Germinal center (tissue), 1 donor: ENCODE measurements at places on chromosomes 6 and 20.
A peak's percentile ranks its signal among the peaks of the same experiment; 100 is the strongest.

DNA sequence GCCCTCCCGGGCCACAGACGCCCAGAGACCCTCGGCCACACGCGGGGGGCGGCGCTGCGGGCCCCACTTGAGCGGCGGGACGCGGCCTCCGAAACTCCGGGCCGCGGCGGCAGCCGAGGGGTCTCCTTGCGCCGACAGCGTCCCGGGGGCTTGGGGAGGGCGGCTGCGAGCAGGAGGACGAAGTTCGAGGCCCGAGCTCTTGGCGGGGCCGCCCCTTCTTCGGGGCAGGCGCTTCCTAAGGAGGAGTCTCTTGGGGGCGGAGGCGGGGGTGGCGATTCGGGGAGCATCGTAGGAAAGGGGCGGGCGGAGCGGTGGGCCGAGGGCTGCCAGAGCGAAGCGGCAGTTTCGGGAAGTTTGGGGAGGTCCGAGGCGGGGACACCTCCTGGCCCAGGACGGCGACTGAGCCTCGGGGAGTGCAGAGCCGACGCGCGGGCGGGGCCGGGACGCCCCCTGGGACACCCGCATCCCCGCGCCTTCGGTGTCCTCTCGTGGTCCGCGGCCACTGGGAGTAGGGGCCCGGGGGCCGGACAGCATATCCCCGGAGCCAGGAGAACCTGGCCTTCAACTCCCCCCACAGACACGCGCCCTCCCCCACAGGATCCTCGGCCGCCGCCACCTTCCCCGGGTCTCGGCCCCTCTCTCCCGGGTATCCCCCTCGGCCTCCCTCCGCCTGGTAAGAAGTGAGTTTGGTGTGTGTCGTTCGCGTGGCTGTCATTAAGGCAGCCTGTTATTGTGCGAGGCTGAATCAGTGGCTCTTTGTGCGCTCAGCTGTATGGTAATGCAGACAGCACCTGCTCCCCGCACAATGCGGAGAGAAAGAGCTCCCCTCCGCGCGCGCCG lies 613 bp upstream of the DLL1 start:
- no peak for DNase-seq

DNA sequence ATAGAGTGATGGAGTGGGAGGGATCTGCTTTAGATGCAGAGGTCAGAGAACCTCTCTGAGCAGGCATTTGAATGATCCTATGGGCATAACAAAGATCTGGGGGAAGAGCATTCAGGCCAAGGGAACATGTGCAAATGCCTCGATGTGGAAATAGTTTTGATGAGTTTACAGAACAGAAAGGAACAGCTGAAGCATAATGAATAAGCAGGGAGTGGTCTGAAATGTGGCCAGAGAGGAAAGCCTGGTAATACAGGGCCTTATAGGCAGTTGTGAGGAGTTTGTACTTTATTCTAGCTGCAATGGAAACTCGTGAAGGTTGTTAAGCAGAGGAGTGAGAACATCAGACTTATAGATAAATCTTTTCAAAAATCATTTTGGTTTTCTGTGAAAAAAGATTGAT lies 33.0 kb upstream of the ME1 start:
- no peak for DNase-seq

DNA sequence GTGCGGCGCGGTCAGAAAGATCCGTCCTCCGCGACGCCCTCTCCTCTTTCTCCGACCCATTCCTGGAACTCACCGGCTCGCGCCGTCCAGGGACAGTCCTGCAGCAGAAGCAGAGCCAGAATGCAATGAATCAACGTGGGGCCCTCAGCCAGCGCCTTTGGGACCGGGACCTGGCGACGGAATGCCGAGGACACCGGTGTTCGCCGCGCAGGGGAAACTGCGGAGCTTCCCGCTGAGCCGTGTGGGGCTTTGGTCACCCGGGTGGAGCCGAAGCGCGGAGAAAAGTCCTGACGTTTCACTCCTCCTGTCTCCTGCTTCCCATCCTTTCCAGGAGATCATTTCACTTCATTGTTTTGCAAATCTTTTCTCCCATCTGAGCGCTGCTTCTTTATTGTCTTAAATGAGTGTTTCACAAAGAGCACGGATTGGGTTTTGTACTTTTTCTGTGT lies 26.5 kb downstream of the ULBP1 start:
- DNase-seq: no peak

DNA sequence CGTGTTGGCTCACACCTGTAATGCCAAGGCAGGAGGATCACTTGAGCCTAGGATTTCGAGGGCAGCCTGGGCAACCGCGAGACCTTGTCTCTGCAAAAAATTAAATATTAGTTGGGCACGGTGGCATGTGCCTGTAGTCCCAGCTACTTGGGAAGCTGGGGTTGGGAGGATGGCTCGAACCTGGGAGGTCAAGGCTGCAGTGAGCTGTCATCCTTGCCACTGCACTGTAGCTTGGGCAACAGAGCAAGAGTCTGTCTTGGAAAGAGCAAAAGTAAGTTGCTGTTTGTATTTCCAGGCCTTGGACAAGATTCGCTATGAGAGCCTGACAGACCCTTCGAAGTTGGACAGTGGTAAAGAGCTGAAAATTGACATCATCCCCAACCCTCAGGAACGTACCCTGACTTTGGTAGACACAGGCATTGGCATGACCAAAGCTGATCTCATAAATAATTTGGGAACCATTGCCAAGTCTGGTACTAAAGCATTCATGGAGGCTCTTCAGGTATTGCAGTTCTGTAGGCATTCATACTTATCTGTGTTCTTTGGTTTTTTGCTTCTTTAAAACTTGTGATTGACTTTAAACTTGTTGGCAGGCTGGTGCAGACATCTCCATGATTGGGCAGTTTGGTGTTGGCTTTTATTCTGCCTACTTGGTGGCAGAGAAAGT lies 2.3 kb downstream of the HSP90AB1 start:
- no peak for DNase-seq

DNA sequence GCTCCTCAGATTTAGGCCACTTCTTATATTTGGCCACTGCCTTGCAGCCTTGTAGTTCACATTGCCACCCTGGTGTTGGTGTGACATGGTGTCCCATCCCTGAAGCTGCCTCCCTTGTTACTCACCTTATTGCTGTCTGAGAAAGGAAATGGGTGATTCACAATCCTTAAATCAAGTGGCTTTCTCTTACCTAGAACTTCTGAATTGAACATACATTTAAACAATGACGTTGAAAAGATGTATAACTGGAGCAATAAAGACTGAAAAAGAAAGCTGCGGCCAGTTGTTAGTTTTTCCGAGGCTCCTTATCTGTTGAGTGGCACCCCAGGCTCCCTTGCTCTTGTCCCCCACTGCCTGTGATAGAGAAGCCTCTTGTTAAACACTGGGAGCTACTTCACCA lies 28.8 kb upstream of the GNRH2 start:
- DNase-seq: no peak

DNA sequence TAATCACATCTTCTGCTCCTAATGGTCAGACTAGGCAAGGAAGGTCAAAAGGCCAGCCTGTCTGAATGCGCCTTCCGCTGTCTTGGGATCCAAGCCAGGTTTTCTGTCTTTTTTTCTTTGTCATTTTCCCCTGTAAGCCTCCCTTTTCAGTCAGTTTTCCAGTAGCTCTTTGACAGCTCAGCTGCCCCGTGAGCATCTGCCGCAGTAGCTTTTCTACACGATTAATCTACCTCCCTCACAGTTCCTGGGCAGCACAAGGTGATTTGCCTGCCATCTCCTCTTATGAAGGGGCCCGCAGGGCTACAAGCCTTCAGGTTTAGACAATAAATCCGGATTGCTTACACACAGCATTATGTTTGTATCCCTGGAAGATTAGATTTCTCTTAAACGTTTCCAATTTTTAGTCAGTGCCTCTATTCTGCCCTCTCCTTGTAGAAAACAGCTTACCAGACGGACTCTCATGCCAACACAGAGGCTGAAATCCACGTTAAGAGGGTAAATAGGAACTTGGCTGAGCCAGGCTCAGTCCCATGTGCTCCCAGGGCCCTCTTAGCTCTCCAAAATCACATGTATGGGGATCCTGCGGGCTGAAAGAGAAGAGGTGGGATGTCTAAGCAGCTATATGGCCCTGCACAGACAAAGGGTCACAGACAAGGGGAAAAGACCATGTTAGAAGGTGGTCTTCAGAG lies 77.2 kb downstream of the LY86 start:
- no peak for DNase-seq

DNA sequence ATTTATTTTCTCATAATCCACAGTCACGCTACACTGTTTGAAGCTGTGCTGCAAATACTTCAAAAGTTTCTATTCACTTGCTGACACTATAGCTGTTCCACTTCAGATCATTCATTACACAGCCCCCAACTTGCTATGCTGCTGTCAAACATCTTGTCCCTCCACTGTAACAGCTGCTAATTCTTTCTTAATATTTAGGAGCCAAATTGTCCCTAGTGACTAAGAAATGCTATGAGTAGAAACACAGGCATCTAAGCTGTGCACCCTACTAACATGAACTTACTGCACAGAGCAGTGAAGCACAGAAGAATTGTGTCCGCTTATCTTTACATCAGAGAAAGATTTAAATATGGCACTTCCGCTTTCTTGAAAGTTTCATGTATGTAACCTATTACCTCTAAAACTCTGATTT lies 91.3 kb downstream of the PDE10A start:
- DNase-seq: no peak

- DNase-seq: no peak
These were observed 4.3 kb downstream of the TNNC2 start for GRCh38 chr20:45822857-45823256.

GRCh38 chr6:144782634-144783033 lies 497.5 kb downstream of the UTRN start:
- DNase-seq: no peak

GRCh38 chr6:37492236-37492972 lies 7.3 kb downstream of the CCDC167 start:
- no peak for DNase-seq

DNA sequence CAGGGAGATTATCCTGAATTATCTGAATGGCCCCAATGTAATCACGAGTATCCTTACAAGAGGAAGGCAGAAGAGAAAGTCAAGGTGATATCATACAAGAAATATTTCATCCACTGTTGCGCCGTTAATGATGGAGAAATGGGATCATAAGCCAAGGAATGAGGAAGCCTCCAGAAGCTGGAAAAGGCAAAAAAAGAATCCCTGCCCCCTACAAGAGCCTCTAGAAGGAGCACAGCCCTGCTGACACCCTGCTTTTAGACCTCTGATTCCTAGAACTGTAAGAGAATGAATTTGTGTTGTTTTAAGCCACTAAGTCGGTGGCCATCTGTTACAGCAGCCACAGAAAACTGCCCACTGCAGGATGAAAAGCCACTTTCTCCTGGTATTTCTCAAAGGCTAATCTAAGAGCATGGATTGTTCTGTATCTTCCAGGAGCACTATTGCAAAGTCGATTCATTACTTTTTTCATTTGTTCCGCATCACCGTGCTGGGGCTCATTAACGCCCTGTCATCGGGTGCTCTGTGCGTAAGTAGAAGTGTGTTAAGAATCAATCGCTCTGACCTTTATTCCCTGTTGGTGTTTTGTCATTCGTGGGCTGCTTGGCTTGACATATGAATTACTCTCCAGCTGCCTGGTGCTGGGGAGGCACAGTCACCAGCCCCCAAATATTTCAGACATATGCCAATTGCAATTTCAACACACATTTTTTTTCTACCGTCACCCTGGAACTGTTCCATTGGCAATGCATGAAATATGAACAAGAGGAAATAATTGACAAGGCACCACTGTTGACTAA lies 117.0 kb downstream of the PCSK2 start:
- DNase-seq: no peak

- no peak for DNase-seq
These were observed 13.4 kb downstream of the BCAS1 start for GRCh38 chr20:54056762-54057639.

- DNase-seq: no peak
These were observed 149.9 kb downstream of the GPX5 start for GRCh38 chr6:28675600-28675999.

GRCh38 chr20:25281541-25281991 lies 33.7 kb downstream of the PYGB start:
- DNase-seq: peak; percentile 65

GRCh38 chr6:95318137-95318536 lies 259.2 kb upstream of the MANEA start:
- no peak for DNase-seq
